CD4-positive, alpha-beta T cell treated with Interleukin-15 for 1 hour (primary cell): ENCODE measurements at places on chromosomes 2 and 18.

DNA sequence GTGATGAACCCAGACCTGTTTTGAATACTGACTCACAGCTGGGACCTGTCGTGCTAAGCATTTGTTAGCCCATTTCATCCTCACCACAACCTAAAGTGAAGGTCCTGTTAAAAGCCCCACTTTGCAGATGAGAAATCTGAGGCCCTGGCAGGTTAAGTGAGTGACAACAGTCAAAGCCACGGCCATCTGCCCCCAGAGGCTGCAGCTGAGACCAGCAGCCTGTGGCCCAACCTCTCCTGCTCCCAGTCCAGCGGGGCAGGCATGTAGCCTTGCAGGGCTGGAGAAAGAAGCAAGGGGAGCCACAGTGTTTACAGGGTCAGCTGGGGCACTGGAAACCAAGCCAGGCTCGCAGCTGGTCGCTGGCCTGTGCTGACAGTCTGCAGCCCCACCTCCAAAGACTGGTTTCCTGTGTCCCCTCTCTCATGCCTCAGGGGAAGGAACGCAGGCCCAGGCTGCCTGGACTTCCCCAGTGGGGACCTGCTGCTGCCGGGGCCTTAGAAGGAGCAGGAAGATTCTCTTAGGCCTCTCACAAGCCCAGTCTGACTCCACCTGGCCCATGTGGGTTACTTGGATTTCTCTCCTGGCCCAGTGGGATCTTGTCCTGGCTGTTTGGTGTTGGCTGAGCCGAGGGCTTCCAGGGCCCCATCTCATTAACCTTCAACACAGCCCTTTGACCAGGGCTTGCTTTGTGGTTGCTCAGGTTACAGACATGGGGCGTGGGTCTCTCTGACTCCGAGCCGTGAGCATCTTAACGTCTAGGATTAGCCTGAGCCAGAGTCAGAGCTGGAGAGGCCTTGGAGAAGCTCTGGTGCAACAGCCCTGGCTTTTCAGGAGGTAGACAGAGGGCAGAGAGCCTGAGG lies 1.7 kb downstream of the INPP5D start:
- DNase-seq: no peak

- DNase-seq: no peak
Observed at GRCh38 chr2:25590921-25591505, 82.4 kb downstream of the DTNB start.

DNA sequence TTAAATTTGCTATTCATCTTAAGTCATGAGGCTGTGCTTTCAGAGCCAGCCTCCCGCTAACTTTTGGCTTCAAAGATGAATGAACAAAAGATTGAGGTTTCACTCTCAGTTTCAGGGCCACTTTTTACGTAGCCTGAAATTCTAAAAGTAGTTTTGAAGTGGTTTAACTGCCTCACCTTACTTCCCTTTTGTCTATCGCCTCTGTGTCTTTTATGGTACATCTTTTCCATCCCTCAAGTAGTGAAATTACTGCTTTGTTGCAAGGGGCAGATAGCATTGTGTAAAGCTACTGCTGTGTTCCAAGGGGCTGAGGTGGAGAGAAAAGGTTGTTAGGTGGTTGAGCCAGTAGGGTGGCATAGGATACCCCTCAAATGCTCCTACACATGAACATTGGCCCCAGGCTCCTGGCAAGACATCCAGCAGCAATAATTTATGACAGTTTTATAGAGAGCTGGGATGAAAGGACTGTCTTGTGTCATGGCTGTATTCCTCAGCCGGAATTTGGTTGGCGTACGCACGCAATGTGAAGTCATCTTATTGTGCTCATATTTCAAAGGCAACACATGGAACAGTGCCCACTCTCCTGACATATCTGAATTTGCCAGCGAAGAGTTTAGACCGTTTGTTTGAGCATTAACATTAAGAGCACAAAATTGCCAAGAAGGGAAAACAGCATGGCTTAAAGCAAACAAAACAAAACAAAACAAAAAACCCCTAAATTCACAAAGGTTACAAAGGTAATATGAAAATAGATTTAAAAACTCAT lies 32.2 kb downstream of the QPCT start:
- no peak for DNase-seq

DNA sequence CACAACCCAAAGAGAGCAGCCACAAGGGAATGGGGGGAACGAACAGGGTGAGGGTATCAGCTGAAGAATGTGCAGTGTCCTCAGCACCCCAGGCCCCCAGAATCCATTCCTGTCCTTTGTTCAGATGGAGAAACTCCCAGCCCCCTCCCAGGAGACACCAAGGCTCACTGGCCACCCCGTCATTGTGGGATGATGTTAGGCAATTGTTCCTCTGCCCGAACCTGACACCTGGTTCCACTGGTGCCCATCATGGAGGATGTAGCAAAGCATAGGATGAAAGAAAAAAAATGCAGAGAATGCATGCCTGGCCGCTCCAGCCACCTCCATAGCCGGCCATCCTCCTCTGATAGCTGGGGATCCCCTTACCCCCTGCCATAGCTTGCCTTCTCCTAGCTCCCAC lies 197.3 kb upstream of the TWIST2 start:
- no peak for DNase-seq

DNA sequence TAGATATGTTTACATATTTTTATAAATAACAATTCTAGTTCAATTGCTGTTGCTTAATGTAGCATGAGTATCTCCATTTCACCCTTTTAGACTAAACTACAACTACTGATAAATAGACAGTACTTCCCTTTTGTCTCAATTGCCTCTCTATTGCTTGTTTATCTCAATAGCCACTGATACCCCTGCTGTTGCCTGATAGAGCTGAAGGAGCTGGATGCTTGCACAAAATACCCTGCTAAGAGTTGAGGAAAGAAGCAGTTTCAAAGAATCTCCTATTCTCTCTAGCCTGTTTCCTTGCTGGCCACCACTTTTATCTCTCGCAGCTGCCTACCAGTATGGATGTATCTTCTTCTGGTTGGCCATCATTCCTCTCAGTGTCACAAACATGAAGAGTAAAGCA lies 16.9 kb upstream of the ZNF804A start:
- no peak for DNase-seq

GRCh38 chr2:69605284-69605683 lies 38.3 kb downstream of the AAK1 start:
- no peak for DNase-seq

GRCh38 chr2:167331636-167332232 lies 443.5 kb downstream of the XIRP2 start:
- DNase-seq: no peak

DNA sequence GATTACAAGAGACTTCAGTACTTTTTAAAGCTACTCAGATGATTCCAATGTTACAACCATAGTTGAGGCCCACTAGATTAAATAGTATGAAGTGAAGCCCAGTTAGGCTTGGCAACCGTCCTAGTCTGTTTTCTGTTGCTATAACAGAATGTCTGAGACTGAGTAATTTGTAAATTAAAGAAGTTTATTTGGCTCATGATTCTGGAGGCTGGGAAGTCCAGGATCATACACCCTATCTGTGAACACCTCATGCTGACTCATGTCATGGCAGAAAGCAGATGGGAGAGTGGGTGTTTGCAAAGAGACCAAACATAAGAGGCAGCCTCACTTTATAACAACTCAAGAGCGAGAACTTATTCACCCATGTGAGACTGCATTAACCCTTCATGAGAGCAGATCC lies 63.1 kb downstream of the CCDC150 start:
- DNase-seq: no peak

- no peak for DNase-seq
Observed at GRCh38 chr18:23933407-23933806, 81.1 kb upstream of the TTC39C start.

- no peak for DNase-seq
Observed at GRCh38 chr18:24633121-24633520, 172.7 kb downstream of the HRH4 start.

DNA sequence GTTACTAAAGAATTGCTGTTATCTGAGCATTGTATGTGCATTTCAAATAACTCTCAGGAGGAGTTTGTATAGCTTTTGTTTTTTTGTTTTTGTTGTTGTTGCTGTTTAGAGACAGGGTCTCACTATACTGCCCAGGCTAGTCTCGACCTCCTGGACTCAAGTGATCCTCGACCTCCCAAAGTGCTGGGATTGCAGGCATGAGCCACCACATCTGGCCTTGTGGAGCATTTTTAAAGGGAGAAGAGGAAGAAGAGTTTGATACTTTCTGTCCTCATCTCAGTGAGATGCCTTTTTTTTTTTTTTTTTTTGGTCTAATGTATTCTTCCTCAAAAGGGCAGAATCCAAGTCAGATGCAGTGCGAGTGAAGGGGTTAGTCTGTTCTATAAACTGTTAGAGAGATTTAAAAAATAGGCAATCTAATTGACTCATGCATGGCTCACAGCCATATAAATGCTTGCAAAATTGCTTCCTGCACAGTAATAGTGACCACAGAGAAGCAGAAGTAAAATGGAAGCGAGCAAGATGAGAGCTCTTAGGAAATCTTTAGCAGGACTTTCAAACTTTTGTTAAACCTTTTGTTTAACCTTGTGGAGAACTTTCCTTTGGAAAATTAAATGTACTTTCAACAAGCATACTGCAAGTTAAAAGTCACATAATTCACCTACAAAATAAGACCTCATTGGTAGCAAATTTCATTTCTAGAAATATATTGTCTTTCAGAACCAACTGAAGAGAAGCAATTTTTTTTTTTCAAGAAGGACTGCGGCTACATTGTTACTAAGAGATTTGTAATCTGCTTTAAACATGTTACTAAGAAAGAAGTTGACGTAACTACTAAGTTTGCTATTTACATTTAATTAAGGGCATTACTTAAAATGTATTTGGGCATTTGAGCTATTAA lies 52.3 kb upstream of the ROCK1 start:
- DNase-seq: peak; percentile 28

GRCh38 chr2:26507932-26508331 lies 30.0 kb upstream of the OTOF start:
- no peak for DNase-seq

- DNase-seq: no peak
Observed at GRCh38 chr2:161873707-161874106, 200.3 kb downstream of the DPP4 start.

DNA sequence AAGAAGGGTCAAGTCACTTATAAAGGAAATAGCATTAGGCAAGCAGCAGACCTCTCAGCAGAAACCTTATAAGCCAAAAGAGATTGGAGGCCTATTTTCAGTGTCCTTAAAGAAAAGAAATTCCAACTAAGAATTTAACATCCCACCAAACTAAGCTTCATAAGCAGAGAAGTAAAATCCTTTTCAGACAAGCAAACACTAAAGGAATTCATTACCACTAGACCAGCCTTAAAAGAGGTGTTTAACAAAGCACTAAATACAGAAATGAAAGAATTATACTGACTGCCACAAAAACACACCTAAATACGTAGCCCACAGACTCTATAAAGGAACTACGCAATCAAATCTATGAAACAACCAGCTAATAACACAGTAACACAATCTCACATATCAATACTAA lies 160.4 kb downstream of the EXOC6B start:
- no peak for DNase-seq

GRCh38 chr2:191297033-191297432 lies 51.8 kb downstream of the MYO1B start:
- no peak for DNase-seq

DNA sequence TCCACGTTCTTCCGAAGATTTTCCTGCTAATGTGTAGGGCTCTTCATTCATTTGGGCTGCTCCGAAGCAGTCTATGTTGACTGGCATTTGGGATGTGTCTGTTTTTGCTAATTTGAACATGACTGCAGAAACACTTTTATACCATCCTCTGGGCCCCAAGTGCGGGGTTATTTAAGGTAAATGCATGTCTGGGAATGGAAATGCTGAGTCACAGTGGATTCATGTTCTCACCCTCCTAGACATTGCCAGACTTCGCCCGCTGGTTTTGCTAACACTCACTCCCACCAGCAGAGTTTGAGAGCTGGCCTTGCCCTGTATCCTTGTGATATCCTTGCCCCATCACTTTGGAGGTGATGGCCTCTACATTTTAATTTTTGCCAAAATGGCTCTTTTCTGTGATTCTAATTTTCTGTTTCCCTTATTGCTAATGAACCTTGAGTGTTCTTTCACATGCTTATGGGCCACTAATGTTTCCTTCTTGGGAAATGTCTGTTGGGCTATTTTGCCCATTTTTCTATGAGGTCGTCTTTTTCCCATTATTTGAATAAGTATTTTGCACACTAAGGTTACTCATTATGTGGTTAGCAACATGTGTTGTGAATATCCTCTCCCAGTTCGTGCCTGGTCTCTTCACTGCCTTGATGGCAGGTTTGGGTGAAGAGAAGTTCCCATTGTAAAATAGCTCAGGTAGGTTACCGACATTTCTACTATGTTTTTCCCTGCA lies 204.1 kb downstream of the GLI2 start:
- DNase-seq: no peak

DNA sequence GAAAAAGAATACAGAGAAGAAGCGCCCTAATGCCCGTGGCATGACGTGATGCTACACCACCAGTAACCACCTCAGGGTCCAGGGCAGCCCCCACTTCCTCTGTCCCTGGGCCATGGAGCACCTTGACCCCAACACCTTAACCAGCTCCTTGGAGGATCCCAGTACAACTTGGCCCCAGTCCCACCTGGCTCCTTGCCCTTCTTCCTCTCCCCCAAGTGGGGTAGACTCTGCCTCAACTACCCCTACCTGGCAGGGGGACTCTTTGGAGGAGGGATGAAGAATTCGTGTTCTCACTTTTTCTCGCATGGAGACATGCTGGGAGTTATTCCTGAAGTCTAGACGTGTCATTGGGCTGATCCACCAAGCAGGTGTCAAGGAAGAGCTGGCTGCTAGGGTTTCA lies 18.9 kb downstream of the TRABD2A start:
- no peak for DNase-seq

GRCh38 chr2:21363364-21363763 lies 239.6 kb downstream of the TDRD15 start:
- no peak for DNase-seq

- DNase-seq: no peak
Observed at GRCh38 chr2:232894251-232894650, 24.2 kb downstream of the SNORC start.

DNA sequence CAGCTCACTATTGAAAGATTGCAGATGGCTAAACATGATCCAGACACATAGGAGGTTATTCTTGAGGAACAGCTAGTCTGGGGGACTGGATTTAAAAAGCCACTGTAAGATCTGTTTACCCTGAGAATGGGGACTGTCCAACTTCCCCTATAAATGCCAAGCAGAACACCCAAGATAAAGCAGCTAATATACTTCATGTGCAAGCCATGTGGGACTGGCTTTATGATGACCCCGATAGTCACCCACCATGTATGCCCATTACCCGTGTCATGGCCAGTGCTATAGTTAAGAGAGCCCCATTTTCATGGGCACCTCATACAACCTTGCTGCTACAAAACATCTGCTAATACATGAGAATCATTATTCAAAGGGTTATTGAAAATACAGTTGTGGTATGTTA lies 16.0 kb downstream of the YPEL5 start:
- DNase-seq: peak; percentile 27

GRCh38 chr2:223460774-223461211 lies 141.4 kb downstream of the SCG2 start:
- DNase-seq: no peak

DNA sequence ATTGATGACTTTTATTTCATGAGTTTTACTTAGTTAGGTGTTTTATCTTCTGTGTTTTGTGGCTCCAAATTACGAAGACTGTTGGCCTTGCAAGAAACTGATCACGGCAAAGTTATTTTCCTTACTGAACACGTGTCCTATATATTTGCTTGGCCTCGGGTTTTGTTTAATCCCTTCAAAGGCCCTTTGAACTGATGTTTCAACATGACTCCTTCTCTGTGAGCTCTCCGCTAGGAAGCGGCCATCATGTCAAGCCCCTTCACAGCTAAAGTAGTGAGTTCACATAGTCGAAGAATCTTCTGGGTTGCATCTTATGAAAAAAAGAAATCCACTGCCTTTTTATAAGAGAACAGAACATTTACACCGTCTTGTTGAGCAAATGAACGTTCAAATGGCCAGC lies 159.3 kb downstream of the GBX2 start:
- DNase-seq: no peak

- DNase-seq: no peak
Observed at GRCh38 chr2:240245184-240245583, 104.7 kb upstream of the OTOS start.
